ENCODE measurements at places on chromosomes 3 and 15. TPM values are rescaled to one million over a fixed set of nuclear protein-coding genes. Genes with fewer than 3 reads are reported as not detected.

The TRPM1 gene
- not detected for total RNA-seq

The GOLGA6L4 gene
- 0.19 TPM for total RNA-seq

The LRTM1 gene
- total RNA-seq = not detected

The GORASP1 gene
- 27.3 TPM for total RNA-seq
